ENCODE measurements at places on chromosomes 1 and 21.

DNA sequence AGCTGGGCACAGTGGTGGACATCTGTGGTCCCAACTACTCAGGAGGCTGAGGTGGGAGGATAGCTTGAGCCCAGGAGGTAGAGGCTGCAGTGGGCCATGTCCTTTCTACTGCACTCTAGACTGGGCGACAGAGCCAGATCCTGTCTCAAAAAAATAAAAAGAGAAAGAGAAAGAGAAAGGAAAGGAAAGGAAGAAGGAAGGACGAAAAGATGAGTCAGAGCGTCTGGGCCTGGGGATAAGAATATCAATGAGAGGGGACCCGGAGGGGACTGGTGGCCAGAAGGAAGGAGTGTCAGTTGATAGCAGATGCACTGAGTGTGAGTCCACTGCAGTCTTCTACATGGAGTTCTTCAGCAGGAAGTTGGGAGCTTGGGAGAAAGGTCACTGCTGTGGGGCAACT lies 75.6 kb downstream of the SYT6 start:
- DNase-seq, result no peak

GRCh38 chr21:38133240-38133639 lies 123.6 kb upstream of the KCNJ15 start:
- DNase-seq, result no peak

DNA sequence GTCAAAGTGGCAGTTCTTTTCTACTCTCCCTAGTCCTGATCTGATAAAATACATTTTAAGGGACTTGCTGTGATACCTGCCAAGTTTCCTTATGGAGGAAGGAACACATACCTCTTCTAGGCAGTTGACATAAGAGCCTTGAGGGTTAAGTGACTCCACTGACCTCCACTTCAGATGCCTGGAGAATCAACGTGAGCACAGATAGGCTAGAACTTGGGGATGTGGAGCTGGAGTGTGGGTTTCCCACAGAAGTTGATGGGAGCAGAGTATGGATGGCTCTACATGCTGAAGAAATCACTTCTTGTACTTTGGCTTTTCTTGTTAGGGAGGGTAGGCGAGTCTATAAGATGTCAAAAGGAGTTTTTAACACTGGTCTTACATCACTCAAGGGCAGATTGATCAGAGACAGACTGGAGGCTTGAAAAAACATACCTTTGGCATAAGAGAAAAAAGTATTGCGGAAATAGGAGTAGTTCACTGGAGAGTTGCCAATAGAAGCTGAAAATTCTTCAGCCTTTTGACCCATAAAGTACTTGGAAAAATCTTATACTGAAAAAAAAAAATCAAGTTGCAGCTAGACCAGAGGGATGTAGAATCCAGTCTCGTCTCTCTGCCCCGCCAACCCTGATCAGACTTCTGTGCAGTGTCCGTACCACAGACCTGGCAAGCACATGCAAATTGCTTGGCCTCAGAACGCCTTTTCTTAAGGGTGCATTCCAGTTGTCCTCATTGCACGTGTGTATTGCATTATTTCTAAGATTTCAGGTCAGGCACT lies 5.5 kb downstream of the RHOU start:
- DNase-seq, result no peak

- no peak for DNase-seq
Observed at GRCh38 chr1:110591956-110592355, 14.2 kb downstream of the KCNA2 start.

DNA sequence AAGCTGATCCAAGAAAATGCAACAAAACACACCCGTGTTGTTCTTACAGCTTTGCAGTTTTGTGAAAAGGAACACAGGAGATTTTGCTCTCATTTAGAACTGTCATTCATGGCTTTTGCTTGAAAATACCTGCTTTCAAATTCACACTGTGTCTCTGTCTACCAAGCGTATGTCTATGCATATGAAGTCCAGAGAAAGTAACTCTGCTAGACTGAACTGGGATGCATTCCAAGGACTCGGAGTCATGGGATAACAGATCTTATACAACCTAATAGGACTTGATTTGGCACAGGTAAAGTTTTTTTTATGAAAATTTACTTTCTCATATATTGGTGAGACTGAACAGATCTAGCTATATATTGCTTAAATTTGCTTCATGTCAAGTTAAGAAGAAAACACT lies 102.4 kb downstream of the PTGER3 start:
- DNase-seq, result no peak

DNA sequence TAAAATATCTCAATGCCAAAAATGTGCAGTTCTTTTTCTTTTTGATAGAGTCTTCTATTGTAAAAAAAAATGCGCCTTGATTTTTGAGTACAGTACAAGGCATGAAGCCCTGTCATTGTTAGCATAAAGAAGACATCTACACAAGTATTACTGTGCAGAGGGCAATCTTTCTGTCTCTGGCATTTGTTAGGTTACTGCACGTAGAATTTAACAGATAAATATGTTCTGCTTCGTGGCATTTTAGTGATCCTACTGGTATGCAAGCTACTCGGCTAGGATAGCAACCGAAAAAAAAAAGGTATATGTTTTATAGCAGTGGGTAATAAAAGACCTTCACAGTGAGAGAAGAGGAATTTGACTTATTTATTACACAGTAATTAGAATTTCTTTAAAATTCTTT lies 492.9 kb upstream of the ADGRL2 start:
- no peak for DNase-seq

GRCh38 chr1:12100071-12100470 lies 37.0 kb downstream of the TNFRSF8 start:
- DNase-seq, result no peak

DNA sequence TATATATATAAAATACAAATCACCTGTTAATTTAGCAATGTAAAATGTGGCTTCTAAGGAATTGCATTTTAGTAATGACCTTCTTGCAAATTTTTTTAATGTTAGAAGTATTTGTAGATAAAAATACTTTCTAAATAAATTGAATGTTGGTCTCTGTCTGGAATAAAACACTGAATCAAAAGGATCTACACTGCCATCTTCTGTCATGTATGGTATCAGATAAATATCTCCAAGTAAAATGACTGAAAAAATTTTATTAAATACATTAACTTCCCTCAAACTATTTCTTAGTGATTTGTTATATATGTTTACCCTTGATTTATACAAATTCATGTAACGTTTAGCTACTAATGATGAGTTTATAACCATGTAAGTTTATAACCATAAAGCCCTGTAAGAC lies 2029.3 kb downstream of the MRPL39 start:
- DNase-seq, result no peak

DNA sequence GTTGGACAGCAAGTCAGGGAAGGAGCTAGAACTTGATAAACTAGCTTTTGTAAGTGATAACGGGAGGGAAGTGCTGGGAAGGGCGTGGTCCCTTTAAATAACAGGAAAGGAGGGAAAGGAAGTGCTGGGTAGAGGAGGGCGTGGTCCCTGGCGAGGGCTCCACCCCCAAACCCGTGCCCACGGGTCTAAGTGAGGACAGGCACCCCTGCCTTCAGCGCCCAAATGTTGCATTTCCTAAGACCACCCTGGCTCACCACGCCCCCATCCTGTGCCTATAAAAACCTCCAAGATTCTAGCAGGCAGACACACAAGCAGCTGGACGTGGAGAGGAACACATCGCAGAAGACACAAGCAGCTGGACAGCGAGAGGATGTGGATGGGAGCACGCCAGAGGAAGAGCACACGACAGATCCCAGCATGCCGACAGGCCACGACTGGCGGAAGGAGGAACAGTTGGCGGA lies 58.5 kb downstream of the PALMD start:
- no peak for DNase-seq

DNA sequence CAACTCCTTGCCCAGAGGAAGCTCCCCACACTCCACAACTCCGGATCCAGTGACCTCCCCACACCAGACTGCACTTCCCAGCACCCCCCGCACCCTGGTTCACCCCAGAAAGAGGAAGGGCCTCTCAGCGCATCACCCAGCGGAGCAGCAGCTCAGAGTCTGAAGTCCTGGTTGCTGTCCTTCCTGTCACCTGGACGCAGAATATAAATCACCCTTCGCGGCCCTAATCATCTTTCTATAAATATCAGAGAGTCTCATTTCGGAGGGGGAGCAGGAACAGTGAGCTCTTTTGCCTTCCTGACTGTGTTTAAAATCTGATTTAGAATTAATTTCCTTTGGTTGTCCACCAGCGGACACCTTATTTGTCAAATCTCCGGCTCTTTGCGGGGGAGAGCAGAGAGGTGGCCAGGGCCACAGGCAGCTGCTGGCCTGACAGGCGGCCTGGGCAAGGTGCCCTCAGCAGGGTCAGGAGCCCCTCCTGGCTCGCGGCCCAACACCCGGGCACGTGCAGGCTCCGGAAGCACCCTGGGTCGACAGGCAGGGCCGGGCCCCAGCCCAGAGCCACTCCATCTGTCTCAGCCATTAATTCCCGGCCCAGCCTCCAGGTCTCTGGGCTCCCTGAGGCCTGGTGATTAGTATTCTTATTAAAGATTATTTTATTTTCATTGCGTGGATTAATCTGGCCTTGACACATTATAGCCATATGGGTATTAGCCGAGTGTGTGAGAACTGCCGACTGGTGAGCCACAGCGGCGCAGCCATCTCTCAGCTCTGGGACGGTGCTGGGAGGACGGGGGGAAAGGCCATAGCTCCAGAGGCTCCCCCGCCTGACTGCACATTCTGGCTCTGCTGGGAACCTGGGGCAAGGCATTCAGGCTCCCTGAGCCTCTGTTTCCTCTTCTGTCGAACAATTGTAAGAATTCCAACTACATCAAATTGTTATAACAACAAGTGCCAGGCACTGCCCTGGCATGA lies 19.7 kb downstream of the EPHA8 start:
- DNase-seq, result no peak

DNA sequence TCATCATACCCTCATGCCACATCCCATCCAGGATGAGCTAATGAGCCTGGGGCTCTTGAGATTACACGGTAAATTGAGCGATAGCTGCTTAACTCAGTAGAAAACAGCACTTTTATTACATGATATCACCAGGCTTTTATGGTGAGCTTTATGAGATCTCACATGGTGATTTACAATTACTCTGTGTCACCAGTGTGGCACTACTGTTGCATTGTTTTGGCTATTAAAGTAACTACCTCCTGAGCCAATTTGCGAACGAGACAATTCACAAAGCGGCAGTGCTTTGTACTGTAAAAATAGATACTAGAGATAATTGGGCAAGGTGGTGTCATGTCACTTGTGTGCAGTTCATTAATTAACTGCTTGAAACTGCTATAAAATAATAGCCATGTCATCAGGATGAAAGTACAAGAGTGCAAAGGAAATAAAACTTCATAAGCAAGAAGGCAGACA lies 767.7 kb upstream of the ADGRL2 start:
- DNase-seq, result no peak

GRCh38 chr1:25209516-25209915 lies 22.8 kb downstream of the SYF2 start:
- no peak for DNase-seq

DNA sequence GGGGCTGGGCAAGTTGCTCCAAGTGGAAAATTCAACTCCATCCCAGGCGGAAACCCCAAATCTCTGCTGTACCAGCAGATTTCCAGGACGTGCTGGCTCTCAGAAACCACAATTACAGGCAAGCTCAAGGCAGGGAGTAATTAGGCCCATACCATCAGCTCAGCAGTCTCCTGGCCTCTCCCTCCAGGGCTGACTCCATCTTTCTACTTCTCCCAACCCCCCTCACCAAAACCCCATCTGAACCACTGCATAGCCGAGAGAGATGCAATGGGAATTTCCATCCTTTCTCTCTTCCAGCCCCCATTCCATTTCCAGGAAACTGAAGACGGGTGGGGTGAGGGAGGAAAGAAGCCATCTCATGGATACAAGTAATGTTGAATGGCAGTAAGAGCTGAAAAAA lies 41.2 kb downstream of the ARHGEF11 start:
- DNase-seq, result no peak

GRCh38 chr1:195064358-195064757 lies 1543.9 kb downstream of the KCNT2 start:
- DNase-seq, result no peak

GRCh38 chr1:201983380-201983805 lies 945 bp downstream of the RNPEP start:
- no peak for DNase-seq

- no peak for DNase-seq
Observed at GRCh38 chr21:45080232-45080631, 5.9 kb downstream of the ADARB1 start.

GRCh38 chr1:24142546-24143534 lies at the start of gene IL22RA1:
IL22RA1 (minus strand) TSS chr1:24143140; CDS start chr1:24143082, 58 bp downstream.
- no peak for DNase-seq

GRCh38 chr1:240619906-240620621 lies 8.1 kb upstream of the GREM2 start:
- DNase-seq, result no peak

Measured in anterior cingulate cortex (tissue), 58 donors.